ENCODE measurements at places on chromosomes 11 and 22. TPM values are rescaled to one million over a fixed set of nuclear protein-coding genes. Genes with fewer than 3 reads are reported as not detected.

- DNase-seq: no peak
These were observed 11.3 kb upstream of the NXF1 start for GRCh38 chr11:62816557-62816956.

ZNF202 gene
- 19.2 TPM for total RNA-seq

ELMOD1 gene
- not detected for total RNA-seq

DNA sequence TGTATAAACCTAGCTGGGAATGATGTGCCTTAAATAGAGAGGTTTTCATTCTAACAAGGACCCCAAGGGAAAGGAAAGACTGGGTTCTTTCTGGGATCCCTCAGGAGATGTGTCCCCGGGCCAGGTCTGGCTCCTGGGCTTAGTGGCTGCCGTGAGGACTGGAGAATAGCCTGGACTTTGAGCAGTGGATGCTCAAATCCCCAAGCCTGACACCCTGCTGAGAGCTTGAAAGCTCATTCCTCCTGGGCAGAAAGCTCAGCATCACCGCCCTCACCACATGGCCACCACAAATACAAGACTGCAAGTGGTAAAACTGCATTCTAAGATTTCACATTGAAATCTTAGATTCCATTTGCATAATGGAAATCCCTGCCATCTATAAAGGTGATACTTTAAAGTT is 79.4 kb upstream of the NARS2 start:
- no peak for DNase-seq

- no peak for DNase-seq
These were observed 120.7 kb upstream of the VPREB1 start for GRCh38 chr22:22123960-22124278.

- DNase-seq: no peak
These were observed 28.6 kb downstream of the TEF start for GRCh38 chr22:41410311-41410751.

CELSR1 gene
- 0.30 TPM for total RNA-seq

DNA sequence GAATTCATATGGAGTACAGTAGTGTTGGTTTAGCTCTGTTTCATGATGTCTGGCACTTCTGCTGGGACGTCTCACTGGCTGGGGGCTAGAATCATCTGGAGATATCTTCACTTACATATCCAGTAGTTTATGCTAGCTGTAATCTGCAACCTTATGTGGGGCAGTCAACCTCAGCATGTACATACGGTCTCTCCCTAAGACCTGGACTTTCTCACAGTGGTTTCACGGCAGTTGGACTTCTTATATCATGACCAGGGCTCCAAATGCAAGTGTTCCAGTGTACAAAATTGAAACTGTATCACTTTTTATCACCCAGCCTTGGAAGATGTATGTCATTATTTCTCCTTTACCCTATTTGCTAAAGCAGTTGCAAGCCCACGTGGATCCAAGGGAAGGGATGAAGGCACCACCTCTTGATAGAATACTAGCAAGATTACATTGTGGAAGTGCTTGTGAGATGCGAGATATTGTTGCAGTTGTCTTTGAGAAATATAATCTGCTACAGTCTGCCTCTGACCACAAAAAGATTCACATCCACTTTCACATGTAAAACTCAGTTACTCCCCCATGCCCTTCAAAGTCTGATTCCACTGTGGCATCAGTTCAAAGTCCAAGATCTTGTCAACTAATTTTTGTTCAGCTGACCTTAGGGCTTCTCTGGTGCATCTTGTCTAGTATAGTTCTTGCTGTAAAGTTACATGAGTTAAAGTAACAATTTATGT is 316.6 kb upstream of the NCAM1 start:
- DNase-seq: no peak

- DNase-seq: no peak
These were observed 6.0 kb downstream of the CBX6 start for GRCh38 chr22:38866024-38866398.

GRCh38 chr11:112961146-112961668 is at the start of gene NCAM1:
Gene NCAM1 (plus strand): TSS chr11:112961420.
- peak; percentile 18 for DNase-seq

GRCh38 chr22:29454276-29454675 is 15.9 kb downstream of the RFPL1 start:
- no peak for DNase-seq

POGLUT3 gene
- 9.9 TPM for total RNA-seq
